Fibroblast of skin of left biceps (primary cell): ENCODE measurements at places on chromosomes 11 and 22.

DNA sequence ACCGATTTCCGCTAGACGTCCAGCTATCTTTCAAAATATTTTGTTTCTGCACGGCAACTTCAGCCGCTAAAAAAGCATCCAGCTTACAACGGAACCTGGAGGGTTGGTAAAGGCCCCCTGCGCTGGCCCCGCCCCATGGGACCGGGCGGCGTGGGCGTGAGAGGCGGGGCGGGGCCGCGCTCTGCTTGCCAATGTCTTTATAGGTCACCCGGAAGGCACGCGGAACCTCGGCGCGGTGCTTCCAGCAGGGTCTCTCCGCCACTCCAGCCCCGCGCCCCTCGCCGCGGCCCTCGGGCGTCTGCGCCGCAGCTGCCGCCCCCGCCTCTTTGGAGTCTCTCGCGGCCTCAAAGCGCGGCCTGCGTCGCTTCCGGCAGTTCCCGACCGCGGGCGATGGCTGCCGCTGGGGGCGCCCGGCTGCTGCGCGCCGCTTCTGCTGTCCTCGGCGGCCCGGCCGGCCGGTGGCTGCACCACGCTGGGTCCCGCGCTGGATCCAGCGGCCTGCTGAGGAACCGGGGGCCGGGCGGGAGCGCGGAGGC is at the start of gene FDX1:
Gene FDX1, plus strand, starts transcription at position 218 of the 536 bp plus-strand sequence. Its CDS starts 173 bp downstream, at position 391.
- peak; percentile 28 for DNase-seq

GRCh38 chr22:30945653-30946052 is 22.9 kb downstream of the MORC2 start:
- no peak for DNase-seq

GRCh38 chr22:44891791-44892190 is 118.0 kb downstream of the PHF21B start:
- no peak for DNase-seq

DNA sequence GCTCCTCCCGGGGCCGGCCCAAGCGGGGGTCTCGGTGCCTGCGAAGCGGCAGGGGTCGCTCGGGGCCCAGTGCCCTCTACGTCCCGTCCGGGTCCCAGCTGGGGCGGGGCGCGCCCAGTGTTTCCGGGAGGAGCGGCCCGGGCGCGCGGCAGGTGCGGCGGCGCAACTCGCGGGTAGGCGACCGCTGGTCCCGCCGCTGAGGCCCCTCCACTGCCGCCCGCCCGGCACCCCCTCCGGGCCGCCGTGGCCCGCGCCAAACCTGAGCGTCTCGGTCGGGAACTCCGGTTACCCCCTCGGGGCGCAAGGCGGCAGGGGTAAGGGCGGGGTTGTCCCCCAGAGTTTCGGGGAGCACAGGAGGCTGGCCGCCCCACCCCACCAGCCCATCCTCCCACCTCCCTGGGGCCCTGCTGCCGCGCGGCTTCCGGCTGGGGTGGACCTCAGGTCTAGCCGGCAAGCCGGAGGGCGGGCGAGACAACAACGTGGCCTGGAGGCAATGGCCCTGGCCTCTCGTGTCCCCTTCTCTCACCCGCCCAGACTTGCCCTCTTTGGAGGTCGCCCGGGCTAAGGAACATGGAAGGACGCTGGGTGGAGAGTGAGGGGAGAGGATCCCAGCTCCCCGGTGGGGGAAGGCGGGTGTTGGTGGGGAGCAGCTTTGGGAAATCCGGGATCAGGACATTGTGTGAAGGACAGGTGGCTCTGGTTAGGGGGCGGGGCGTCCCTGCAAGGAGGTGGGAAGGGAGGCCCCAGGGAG is 398 bp upstream of the CRACR2B start:
- DNase-seq: no peak

DNA sequence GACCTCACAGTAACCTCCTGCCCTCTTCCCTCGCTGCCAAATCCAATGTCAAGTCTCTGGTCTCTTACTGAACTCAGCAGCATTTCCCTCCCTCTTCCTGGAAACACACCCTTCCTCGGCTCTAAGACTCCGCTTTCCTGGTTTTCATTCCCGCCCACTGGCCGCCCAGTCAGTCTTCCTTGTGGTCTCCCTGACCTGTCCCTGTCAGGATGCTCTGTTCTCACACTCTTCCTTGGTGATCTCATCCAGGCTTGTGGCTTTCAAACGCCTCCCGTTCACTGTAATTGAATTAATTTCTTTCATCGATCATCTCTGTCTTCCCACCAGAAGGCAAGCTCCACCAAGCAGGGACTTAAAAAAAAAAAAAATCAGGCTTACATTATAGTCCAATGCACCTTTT is 33.5 kb downstream of the MYO18B start:
- no peak for DNase-seq
